Kidney (tissue), 22 donors: ENCODE measurements at places on chromosomes 6 and 20. TPM values are rescaled to one million over a fixed set of nuclear protein-coding genes. Genes with fewer than 3 reads are reported as not detected.

TNF gene
- total RNA-seq: 5.4 TPM

TSHZ2 gene
- total RNA-seq: 15.5 TPM

PRL gene
- not detected for total RNA-seq

POU3F2 gene
- not detected for total RNA-seq

ARFRP1 gene
- 71.2 TPM for total RNA-seq

PRKN gene
- total RNA-seq: 10.4 TPM

GPLD1 gene
- 0.94 TPM for total RNA-seq

- no peak overlapping the region for H3K4me3 ChIP-seq
- H3K27ac ChIP-seq: no peak overlapping the region
- peak; percentile 14 for DNase-seq
- no peaks in the 10 kb centered on the region for H3K36me3 ChIP-seq
- peaks cover 7% of the 10 kb centered on the region for H3K4me1 ChIP-seq
Observed at GRCh38 chr6:53128842-53129241, 19.8 kb downstream of the GCM1 start.

DNA sequence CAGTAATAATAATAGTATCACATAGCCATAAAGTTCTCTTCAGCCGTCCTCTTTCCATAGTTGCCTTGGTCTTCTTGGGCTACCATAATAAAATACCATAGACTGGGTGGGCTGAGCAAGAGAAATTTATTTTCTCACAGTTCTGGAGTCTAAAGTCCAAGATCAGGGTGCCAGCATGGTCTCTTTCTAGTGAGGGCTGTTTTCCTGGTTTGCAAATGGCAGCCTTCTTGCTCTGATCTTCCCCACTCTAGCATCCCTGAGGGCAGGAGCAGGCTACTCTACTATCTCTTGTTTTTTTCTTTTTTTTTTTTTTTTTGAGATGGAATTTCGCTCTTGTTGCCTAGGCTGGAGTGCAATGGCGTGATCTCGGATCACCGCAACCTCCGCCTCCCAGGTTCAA lies 8.2 kb upstream of the BEND3 start:
- DNase-seq: no peak
- no peak overlapping the region for H3K4me3 ChIP-seq
- H3K4me1 ChIP-seq: no peaks in the 10 kb centered on the region
- no peaks in the 10 kb centered on the region for H3K36me3 ChIP-seq
- H3K27ac ChIP-seq: no peak overlapping the region
- no peaks in the 10 kb centered on the region for H3K27me3 ChIP-seq

DNA sequence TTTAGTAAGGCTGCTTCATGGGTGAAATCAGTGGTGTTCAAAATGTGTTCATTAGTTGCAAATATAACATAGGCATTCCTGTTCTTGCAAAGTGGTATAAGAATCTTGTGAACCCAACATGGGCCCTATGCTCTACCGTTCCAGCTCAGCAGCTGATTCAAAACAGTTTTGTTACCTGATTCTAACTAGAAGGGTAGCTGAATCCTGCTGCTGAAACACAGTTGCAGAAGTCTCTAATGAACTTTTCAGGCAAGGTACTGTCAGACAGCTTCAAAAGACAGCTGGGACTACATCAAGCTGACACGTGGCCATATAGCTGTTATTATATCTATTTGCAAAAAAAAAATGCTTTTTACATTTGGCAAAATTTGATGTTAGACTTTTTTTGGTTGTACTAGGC lies 22.7 kb downstream of the THEMIS start:
- H3K36me3 ChIP-seq: no peaks in the 10 kb centered on the region
- no peaks in the 10 kb centered on the region for H3K27me3 ChIP-seq
- H3K27ac ChIP-seq: no peak overlapping the region
- no peak overlapping the region for H3K4me3 ChIP-seq
- DNase-seq: no peak
- no peaks in the 10 kb centered on the region for H3K4me1 ChIP-seq

GRCh38 chr6:46270336-46270735 lies 99.6 kb upstream of the ENPP5 start:
- DNase-seq: no peak
- no peaks in the 10 kb centered on the region for H3K36me3 ChIP-seq
- H3K27ac ChIP-seq: no peak overlapping the region
- no peak overlapping the region for H3K4me3 ChIP-seq

DNA sequence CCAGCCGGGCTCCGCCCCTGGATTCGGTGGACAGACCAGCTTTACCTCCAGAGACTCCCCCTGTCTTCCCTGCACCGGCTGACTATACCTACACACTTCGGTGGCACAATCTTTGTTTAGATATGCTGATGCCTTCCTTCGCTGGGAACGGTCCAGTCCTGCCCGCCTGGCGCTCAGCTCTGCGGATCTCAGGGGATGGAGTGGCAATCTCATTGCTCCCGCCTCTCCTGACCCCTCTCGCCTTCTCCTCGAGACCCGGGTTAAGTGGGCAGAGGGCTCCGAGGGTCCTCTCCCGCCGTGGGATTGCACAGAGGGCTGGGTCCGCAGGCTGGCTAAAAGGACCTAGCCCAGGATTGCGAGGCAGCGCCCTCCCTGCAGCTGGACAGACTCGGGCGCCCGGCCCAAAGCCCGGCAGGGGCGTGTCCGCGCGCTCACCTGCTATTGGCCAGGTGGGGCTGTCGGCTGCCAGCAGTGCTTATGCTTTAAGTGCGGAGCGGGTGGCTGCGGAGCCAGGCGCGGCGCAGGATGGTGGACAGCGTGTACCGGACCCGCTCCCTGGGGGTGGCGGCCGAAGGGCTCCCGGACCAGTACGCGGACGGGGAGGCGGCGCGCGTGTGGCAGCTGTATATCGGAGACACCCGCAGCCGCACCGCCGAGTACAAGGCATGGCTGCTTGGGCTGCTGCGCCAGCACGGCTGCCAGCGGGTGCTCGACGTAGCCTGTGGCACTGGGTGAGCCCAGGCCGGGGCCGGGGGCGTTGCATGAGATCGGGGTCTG lies at the start of gene GNMT:
Gene GNMT (plus strand): TSS at position 512 of the 777 bp plus-strand sequence. CDS start 14 bp downstream, at position 526.
- H3K27me3 ChIP-seq: no peaks in the 10 kb centered on the region
- no peak within 1 kb of the TSS for H3K27ac ChIP-seq
- H3K4me3 ChIP-seq: peak within 1 kb of the TSS; percentile 79
- H3K36me3 ChIP-seq: peaks cover 3% of the 10 kb centered on the region
- peaks cover 8% of the 10 kb centered on the region for H3K4me1 ChIP-seq

DNA sequence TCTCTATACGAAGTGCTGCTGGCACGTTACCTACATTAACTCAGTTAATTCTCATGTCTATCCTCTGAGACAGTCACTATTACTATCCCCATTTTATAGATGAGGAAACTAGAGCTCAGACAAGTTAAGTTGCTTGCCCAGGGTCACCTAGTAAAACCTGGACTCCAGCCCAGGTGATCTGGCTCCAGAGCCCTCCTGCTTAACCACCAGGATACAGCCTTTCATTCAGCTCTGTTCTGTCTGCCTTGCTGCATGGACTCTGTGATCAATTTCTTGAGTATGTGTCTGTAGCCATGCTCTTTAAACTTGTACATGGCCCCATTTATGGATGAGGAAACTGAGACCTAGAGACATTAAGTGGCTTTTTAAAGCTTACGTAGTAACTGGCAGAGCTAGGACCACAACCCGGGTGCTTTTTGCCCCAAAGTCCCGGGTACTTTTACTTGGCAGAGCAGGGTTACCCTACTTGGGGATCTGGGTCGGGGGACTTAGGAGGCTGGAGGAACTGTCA lies 4.7 kb downstream of the CDKN1A start:
- DNase-seq: no peak
- H3K4me1 ChIP-seq: no peaks in the 10 kb centered on the region
- no peaks in the 10 kb centered on the region for H3K36me3 ChIP-seq
- no peak overlapping the region for H3K4me3 ChIP-seq
- H3K27me3 ChIP-seq: no peaks in the 10 kb centered on the region
- no peak overlapping the region for H3K27ac ChIP-seq

DNA sequence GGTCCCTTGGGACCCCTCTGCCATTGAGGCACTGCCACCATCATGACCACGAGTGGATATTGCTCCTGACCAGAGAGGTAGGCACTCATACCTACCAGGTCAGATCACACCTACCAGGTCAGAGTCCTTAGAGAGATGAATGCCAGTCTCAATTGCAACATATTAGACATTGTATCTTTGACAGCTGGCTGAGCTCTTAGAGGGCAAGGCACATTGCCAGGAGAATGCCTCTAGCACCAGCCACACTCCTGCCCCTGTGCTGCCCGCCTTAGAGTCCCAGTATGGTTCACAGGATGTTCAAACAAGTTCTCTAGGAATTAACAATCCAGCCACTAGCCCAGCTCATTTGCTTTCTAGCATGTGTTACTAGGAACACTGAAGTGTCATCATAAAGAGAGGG lies 65.9 kb downstream of the TMEM244 start:
- no peak overlapping the region for H3K4me3 ChIP-seq
- no peaks in the 10 kb centered on the region for H3K27me3 ChIP-seq
- H3K36me3 ChIP-seq: no peaks in the 10 kb centered on the region
- H3K27ac ChIP-seq: no peak overlapping the region

- no peak overlapping the region for H3K27ac ChIP-seq
Observed at GRCh38 chr6:167470836-167471547, 146.1 kb downstream of the TTLL2 start.

- H3K4me1 ChIP-seq: no peaks in the 10 kb centered on the region
- no peak for DNase-seq
- no peaks in the 10 kb centered on the region for H3K36me3 ChIP-seq
- no peak overlapping the region for H3K4me3 ChIP-seq
- H3K27me3 ChIP-seq: no peaks in the 10 kb centered on the region
Observed at GRCh38 chr20:34651200-34651599, 25.7 kb downstream of the PIGU start.

GRCh38 chr6:15382089-15382488 lies 136.2 kb downstream of the JARID2 start:
- no peak overlapping the region for H3K27ac ChIP-seq
- no peak for DNase-seq
- H3K36me3 ChIP-seq: no peaks in the 10 kb centered on the region
- H3K4me3 ChIP-seq: no peak overlapping the region
- H3K27me3 ChIP-seq: no peaks in the 10 kb centered on the region

- H3K36me3 ChIP-seq: no peaks in the 10 kb centered on the region
- H3K27me3 ChIP-seq: no peaks in the 10 kb centered on the region
Observed at GRCh38 chr6:24431045-24431451, 28.3 kb downstream of the MRS2 start.

DNA sequence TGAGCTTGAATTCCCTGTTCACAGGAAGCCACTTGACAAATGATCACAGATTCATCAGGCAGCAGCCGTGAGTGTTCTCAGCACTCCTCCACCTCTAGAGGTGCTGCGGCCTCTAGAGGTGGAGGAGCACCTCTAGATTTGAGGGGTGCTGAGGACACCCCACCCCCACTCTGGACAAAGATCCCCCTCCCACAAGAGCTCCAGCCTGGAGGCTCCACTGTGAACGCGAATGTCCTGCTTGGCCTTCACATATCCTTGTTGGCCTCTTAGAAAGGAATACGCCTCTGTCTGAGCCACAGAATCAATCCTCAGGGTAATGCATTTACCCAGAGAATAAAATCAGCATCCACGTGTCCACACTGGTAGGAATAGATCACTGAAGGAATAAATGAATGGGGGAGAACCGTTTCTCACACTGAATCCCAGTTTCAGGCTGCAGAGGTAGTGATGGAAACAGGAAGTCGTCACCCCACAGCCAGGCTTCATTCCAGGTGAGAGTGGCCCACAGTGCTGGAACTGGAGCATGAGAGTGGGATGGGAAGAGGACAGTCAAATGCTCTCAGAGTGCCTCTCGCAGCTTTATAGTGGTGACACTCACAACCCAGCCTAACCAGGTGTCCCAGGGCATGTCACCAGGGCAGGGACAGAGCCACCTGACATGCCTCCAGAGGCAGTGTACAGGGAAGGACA lies 16.6 kb downstream of the NPEPL1 start:
- H3K4me3 ChIP-seq: no peak overlapping the region
- no peak overlapping the region for H3K27ac ChIP-seq
- no peak for DNase-seq
- no peaks in the 10 kb centered on the region for H3K27me3 ChIP-seq

DNA sequence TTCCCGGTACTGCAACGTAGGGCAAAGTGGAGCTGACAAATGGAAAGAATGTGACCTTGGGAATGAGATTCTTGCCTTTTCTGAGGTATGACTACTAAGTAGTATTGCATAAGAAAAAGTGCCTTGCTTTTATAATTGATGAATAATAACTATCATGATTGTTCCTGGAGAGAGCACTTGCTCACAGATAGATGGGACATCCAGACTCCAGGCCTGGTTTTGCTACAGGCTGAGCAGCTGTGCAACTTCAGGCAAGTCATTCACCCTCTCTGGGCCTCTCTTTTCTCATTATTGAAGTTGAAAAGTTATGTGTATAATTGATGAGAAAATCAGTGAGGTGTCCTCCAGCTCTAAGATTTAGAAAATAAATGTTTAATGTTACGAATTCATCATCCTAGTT lies 53.6 kb upstream of the MBOAT1 start:
- H3K4me3 ChIP-seq: no peak overlapping the region
- no peaks in the 10 kb centered on the region for H3K27me3 ChIP-seq

GRCh38 chr6:99254616-99255550 lies 94.6 kb downstream of the FAXC start:
- no peak for DNase-seq
- H3K27me3 ChIP-seq: no peaks in the 10 kb centered on the region
- H3K4me1 ChIP-seq: no peaks in the 10 kb centered on the region

DNA sequence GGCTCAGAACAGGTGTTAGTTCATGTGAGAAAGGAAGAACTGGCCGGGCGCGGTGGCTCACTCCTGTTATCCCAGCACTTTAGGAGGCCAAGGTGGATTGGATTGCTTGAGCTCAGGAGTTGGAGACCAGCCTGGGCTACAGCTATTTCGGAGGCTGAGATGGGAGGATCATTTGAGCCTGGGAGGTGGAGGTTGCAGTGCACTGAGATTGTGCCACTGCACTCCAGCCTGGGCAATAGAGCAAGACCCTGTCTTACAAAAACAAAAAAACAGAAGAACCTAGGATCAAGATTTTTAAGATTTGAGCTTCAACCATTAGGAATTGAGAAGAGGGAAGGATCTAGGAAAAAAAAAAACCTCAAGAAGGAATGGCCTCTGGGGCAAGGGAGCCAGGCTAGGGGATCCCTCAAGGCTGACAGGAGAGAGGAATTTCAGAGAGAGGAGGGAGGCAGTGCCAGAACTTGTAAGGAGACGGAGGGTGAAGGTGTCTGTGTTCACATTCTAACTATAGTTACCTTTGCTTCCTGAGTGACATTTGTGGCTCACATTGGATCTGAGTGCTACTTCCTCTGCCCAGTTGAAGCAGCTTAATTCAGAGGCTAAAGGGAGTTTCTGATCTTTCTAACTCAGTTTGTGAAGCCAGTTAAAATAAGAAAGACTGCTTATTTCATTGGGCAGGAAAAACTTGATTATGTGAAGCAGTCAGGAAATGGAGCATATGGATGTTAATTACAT lies 26.1 kb downstream of the CHMP4B start:
- no peak for DNase-seq
- no peak overlapping the region for H3K27ac ChIP-seq
- no peak overlapping the region for H3K4me3 ChIP-seq
- no peaks in the 10 kb centered on the region for H3K4me1 ChIP-seq
- H3K27me3 ChIP-seq: no peaks in the 10 kb centered on the region
- H3K36me3 ChIP-seq: no peaks in the 10 kb centered on the region

DNA sequence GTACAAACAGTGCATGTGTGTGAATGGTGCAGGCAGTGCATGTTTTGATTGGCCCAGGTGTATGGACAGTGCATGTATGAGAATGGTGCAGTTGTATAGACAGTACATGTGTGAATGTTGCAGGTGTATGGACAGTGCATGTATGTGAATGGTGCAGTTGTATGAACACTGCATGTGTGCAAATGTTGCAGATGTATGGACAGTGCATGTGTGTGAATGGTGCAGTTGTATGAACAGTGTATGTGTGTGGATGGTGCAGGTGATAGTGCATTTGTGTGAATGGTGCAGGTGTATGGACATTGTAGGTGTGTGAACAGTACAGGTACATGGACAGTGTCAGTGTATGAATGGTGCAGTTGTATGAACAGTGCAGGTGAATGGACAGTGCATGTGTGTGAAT lies 4.0 kb upstream of the KLHL31 start:
- H3K4me3 ChIP-seq: no peak overlapping the region
- no peaks in the 10 kb centered on the region for H3K36me3 ChIP-seq
- DNase-seq: no peak
- H3K4me1 ChIP-seq: no peaks in the 10 kb centered on the region
- H3K27ac ChIP-seq: no peak overlapping the region
